ENCODE measurements at places on chromosomes 13 and 19. TPM values are rescaled to one million over a fixed set of nuclear protein-coding genes. Genes with fewer than 3 reads are reported as not detected.

The RAB20 gene
- total RNA-seq, result 2.8 TPM

The EML2 gene
- 157 TPM for total RNA-seq

DNA sequence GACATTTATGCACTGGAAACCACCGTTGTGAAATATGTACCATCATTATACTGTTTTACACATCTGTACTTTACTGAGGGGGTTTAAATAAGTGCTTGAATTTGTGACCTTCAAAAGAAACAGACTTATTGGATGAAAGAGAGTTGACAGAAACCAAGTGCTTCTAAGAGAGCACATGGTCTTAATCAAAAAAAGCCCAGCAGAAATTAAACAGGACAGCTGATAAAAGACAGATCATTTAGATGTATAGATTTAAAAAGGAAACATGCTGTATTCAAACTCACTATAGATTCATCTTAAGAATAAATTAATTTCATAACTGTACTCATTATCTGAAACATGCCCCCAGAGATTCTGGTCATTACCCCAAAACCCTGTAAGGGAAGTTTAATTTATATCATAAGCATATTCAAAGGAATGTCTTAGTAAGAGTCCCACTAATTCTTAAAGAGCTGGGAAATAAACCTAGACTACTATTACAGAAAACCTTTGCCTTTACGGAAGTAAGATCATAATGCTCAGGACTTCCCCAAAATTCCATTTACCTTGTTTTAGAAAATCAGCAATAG, 421.8 kb downstream of the DCT start:
- no peaks in the 10 kb centered on the region for H3K27me3 ChIP-seq
- H3K27ac ChIP-seq, result no peak overlapping the region
- no peaks in the 10 kb centered on the region for H3K36me3 ChIP-seq
- H3K4me1 ChIP-seq, result no peaks in the 10 kb centered on the region

GRCh38 chr19:54209811-54210494, 9.3 kb downstream of the RPS9 start:
- peak overlapping the region; percentile 90 for H3K27ac ChIP-seq
- peak overlapping the region; percentile 66 for H3K4me3 ChIP-seq
- peaks cover 58% of the 10 kb centered on the region for H3K4me1 ChIP-seq
- peak; percentile 62 for DNase-seq
- peaks cover 68% of the 10 kb centered on the region for H3K36me3 ChIP-seq
- H3K27me3 ChIP-seq, result no peaks in the 10 kb centered on the region

GRCh38 chr13:51921790-51922740, 60.3 kb downstream of the CCDC70 start:
- H3K27me3 ChIP-seq, result peaks cover under 1% of the 10 kb centered on the region
- H3K4me1 ChIP-seq, result peaks cover 20% of the 10 kb centered on the region
- H3K27ac ChIP-seq, result no peak overlapping the region
- no peak overlapping the region for H3K4me3 ChIP-seq

- H3K27me3 ChIP-seq, result peaks cover 2% of the 10 kb centered on the region
- peaks cover 8% of the 10 kb centered on the region for H3K4me1 ChIP-seq
- H3K4me3 ChIP-seq, result no peak overlapping the region
These were observed 44.2 kb downstream of the WASF3 start for GRCh38 chr13:26601669-26602068.

DNA sequence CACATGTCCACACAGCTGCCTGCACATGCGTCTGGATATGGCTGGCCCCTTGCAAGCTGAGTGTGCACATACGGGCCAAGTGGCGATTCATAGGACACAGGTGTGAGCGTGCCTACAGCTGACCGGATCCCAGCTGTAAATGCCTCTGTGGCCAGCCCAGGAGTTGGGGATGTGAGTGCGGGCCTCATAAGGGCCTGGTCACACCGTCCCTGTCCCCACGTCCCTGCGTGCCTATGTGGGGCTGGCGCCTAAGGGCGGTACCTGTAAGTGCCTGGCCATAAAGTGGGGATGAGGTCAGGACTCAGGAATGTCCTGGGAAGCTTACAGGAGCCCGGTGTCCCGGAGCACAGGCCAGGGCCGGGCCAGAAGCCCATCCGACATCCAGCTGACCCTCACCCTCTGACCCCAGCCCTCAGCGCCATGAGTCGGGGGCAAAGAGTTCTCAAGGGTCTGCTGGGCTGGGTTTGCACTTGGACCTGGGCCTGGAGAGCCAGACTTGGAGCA, 1.3 kb upstream of the ARHGAP45 start:
- H3K36me3 ChIP-seq, result peaks cover 13% of the 10 kb centered on the region
- H3K27ac ChIP-seq, result peak overlapping the region; percentile 65
- H3K4me1 ChIP-seq, result peaks cover 29% of the 10 kb centered on the region
- H3K4me3 ChIP-seq, result peak overlapping the region; percentile 48

DNA sequence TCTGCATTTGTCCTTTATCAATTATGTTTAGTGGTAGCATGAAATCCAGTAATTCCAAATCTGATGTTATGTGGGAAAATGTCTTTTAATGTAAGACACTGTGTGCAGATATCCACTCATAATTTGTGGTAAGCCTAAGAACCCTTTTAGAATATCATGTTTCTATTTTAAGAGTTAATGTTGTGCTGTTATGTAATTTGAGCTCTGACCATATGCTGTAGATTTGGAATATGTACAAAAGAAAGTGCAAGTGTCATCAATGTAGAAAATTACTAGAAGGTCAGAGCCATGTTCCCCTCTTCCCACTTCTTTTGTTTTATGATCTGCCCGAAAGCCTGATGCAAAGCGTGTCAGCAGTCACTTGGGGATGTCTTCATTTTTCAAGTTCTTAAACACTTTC, 44.5 kb downstream of the SCEL start:
- no peak overlapping the region for H3K27ac ChIP-seq
- no peak overlapping the region for H3K4me3 ChIP-seq
- H3K36me3 ChIP-seq, result no peaks in the 10 kb centered on the region
- DNase-seq, result no peak

GRCh38 chr19:15722956-15723355, 4.9 kb upstream of the OR10H2 start:
- H3K27me3 ChIP-seq, result peaks cover 17% of the 10 kb centered on the region
- no peaks in the 10 kb centered on the region for H3K4me1 ChIP-seq
- peak; percentile 52 for DNase-seq
- H3K27ac ChIP-seq, result no peak overlapping the region
- H3K4me3 ChIP-seq, result no peak overlapping the region

GRCh38 chr13:63455938-63456337, 2040.3 kb upstream of the PCDH20 start:
- H3K36me3 ChIP-seq, result no peaks in the 10 kb centered on the region
- H3K27ac ChIP-seq, result no peak overlapping the region
- H3K4me3 ChIP-seq, result no peak overlapping the region
- no peak for DNase-seq
- no peaks in the 10 kb centered on the region for H3K27me3 ChIP-seq

- no peaks in the 10 kb centered on the region for H3K36me3 ChIP-seq
- DNase-seq, result no peak
- H3K4me3 ChIP-seq, result no peak overlapping the region
- H3K27me3 ChIP-seq, result no peaks in the 10 kb centered on the region
- H3K27ac ChIP-seq, result no peak overlapping the region
These were observed 1074.3 kb upstream of the PCDH9 start for GRCh38 chr13:68304286-68304893.
